NCI-H1436 treated with DMSO at 0.1 percent for 48 hours (cell line): ENCODE measurements at places on chromosomes 12 and 14.

DNA sequence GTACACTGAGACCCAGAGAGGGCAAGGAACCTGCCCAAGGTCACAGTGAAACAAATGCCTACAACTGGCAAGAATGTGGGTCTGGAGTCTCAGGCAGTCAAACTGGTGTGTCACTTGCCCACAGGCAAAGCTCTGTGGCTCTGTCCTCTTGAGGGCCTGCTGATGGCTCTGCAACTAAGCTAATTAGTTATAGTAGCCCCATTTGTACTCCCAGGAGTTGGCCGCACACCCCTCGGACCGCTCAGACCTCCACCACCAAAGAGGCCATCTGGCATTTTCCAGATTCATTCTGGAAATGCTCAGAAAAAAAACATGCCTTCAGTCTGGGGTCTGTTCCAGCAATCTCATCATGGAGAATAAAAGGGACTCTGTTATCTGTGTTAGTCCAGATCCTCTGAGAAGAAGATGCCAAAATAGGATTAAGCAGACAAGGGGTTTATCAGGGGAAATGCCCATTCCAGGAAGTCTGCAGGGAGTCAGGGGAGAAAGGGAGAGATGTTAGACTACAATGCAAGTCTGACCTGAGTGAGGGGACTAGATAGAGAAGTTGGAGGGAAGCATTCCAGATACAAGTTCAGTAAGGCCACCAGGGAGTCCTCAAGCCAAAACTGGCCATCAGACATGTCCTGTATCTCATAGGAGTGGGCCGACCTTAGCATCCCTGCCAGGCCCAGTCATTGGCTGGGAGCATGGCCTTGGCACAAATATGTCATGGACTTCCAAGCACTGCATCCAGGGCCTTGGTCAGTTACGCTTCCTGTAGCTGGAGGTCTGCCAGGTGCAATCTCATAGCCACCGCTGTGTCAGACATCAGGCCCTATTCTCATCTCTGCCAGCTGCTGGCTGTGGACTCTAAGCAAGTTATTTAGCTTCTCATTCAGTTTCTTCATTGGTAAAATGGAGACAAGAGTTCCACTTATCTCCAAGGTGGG is 15.4 kb upstream of the OAS1 start:
- no peak for DNase-seq

GRCh38 chr14:71588028-71588427 is 344.2 kb upstream of the RGS6 start:
- DNase-seq, result no peak

GRCh38 chr12:124481772-124482566 is 85.4 kb downstream of the NCOR2 start:
- no peak for DNase-seq

GRCh38 chr12:7042842-7043241 is 17.7 kb upstream of the C1S start:
- no peak for DNase-seq

- no peak for DNase-seq
Measured at GRCh38 chr12:62907078-62907477, 27.9 kb downstream of the PPM1H start.

- DNase-seq, result no peak
Measured at GRCh38 chr14:104126753-104127152, 11.6 kb upstream of the KIF26A start.

DNA sequence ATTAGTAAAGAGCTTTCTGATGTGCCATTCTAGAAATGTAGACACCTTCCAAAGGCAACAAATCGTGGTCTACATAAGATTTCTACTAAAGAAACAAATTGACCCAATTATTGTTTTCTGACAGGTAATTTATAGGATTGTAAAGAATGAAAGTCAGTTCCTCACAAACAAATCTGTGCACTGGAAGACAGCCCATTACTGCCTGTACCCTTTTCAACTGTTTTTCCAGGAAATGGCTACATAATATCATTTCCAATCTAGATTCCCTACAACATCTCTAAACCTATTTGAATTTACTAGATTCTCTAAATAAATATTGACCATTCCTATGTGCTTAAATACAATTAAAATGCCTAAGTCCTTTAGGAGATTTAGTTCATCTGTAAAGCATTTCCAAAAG is 939.1 kb downstream of the FSCB start:
- DNase-seq, result no peak

GRCh38 chr12:116068853-116069252 is 208.6 kb downstream of the MED13L start:
- no peak for DNase-seq

DNA sequence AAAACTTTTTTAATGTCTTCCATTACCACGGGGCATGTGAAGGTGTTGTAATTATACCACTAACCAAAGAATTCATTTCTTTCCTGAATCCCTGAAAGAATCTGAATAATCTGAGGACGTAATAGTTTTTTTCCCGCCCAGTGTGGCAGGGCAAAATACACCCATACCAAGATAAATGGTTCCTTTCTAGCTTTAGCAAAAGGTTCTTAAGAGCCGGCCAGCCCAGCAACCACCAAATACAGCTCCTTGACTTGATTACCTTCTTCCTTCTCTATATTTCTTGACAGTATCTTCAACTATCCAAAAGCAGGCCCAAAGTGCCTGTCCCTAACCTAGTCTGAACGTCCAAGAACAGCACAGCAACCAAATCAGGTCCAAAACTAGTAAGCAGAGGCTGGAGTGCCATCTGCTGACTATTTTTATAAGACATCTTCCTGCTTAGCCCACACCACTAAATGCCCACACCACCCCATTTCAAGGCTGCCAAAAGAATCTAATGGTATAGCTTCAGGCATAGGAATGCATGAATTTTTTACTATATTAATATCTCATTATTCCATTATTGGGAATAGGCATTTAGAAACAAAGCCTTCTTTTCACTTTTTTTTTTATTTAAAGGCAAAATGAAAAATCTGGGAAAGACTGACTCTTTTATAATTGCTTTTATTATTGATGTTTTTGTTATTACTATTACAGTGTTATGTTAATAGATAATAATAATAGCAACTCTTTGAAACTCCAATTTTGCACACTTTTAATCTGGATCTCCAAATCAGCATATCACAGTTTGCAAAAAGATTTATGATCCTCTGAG is 524.4 kb downstream of the MED13L start:
- peak; percentile 8 for DNase-seq

- no peak for DNase-seq
Measured at GRCh38 chr12:96457191-96457930, 32.0 kb upstream of the CFAP54 start.
